ENCODE measurements at places on chromosomes 11 and 22.

- no peak for DNase-seq
These were observed 252.0 kb downstream of the AASDHPPT start for GRCh38 chr11:106329273-106330018.

- peak; percentile 41 for DNase-seq
These were observed 53.5 kb downstream of the ENTHD1 start for GRCh38 chr22:39839917-39840510.

DNA sequence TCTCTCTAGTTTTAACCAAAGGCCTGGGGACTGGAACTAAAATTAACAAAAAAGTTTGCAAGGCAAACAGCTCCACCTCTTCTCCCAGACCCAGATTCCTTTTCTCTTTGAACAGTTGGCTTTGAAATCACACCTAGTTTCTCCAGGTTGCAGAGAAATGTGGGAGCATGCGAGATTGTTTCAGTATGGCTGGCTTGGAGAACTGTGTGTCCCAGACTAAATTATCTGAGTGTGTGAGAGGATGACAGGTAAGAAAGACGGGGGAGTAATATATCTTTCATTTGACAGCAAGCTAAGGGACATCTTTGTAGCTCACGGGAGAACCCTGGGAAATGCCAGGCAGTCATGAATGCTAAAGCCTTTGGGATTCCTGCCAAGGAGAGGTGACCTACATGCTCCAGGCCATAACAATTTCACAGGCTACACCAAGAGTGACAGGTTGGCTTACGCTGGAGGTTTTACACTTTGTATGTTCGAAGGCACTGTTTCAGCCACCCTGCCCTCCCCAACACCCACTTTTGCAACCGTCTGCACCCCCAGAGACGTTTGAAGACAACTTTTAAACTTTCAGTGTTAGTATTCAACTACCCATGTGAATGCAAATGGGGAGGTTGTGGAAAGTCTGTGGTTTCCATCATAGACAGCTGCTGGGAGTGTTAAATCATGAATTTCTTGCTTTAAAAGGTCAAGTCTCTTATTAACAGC lies 109.3 kb upstream of the SNX19 start:
- no peak for DNase-seq

DNA sequence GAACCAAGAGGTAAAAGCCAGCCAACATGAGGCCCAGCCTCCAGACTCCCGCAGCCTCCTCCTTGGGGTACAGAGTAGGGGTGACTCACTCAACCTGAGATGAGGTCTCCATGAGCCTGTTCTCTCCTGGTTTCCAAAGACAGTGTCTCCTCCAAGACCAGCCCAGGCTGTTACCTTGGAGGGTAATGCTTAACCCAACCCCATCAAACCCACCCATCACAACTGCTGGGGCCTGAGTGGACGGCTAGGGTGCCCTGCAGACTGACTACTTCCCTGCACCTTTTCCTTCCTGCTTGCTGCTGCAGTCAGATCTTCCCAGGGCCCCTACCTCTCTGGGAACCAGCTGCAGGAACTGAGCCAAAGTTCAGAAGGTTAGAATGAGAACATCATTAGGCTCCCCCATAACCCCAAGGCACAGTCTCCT lies 5.1 kb upstream of the NOL12 start:
- DNase-seq: no peak

- no peak for DNase-seq
These were observed 34.6 kb downstream of the FLRT1 start for GRCh38 chr11:64070314-64070681.

- no peak for DNase-seq
These were observed 32.4 kb upstream of the TSKU start for GRCh38 chr11:76750746-76751145.

DNA sequence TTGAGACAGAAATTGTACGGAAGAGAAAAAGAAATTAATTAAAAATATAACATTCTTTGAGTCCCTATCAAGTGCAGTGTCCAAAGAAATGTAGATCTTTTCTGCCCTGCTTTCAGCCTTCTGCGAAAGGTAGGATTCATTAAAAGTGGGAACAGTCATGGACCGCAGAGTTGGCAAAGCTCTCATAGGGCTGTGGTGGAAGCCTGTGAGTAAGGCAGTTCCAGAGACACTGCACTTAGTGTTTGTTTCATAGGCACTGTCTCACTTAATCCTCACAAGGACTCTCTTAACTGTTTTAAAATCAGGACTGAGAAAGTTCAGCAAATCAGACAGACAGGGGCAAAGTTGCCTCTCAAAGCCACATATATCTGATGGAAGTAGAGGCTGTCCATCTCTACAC lies 5.5 kb downstream of the MRGPRX2 start:
- no peak for DNase-seq

DNA sequence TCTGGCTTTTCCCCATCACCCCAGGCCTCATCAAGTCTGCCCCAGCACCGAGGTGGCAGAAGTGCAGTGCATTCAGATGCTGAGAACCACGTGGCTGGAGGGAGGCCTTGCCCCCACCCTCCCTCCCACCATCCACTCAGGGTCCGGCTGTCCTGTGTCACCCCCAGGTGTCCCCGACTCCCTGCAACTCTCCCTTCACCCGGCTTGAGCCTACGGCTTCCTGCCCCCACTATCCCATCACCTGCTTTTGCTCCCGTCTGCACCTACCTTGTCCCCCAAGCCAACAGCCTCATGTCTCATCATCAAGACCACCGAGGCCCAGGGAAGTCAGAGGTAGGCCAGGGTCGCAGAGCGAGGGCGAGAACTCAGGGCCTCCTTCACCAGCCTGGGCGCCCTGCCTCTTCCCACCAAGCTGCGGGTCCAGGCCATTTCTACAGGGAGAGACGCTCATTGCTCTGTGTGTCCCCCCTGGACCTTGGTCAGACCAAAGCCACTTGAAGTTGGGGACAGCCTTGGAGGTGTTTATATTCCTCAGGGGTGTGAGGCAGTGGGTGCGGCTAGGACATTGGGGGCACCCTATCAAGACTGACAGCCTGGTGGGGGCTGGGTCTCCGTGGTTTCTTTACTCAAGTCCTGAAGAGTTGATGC lies 66.2 kb upstream of the CCND1 start:
- DNase-seq: no peak

- DNase-seq: no peak
These were observed 610.5 kb downstream of the BUD13 start for GRCh38 chr11:116162086-116162885.

DNA sequence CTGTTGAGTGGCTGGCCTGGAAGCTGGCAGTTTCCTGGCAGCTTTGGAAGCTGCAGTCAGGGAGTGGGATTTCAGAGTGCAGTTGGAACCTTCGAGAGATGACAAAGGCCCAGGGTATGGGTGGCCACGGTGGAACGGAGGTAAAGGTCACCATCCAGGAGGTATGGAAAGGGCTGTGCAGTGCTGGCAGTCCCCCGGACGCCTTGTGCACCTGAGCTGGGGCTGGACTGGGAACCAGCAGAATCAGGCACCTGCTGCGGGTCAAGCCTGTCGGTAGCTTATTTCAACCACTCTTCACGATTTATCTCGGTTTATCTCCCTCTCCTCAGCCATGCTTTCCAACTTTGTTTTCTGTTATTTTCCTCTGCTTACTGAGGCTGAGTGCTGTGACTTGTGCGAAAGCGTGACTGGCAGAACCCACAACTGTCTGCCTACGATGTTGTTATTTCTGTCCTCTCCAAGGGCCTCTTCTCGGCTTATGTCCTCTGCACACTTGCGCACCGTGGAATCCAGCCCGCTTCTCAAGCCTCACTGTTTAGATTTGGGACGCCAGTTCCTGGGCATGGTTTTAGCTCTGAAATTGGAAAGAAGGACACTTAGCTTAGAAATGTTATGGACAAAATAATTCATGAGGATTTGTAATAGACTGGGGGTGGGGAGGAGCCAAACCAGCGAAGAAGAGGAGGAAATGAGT lies 24.0 kb upstream of the ATXN10 start:
- DNase-seq: no peak

DNA sequence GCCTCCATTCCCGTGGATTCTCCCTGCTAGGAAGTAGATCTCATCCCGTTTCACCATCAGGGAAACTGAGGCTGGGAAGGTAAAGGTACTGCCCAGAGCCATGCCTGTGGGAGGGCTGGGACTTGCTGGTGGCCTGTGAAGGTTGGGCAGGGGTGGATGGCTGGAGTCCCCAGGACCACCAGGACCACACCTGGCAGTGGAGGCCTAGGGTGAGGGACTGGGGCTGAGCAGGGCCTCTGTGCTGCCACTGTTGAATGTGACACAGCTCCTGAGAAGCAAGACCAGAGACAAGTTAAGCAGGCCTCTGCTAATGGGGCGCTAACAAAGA lies 26.2 kb upstream of the PRODH start:
- DNase-seq: no peak

DNA sequence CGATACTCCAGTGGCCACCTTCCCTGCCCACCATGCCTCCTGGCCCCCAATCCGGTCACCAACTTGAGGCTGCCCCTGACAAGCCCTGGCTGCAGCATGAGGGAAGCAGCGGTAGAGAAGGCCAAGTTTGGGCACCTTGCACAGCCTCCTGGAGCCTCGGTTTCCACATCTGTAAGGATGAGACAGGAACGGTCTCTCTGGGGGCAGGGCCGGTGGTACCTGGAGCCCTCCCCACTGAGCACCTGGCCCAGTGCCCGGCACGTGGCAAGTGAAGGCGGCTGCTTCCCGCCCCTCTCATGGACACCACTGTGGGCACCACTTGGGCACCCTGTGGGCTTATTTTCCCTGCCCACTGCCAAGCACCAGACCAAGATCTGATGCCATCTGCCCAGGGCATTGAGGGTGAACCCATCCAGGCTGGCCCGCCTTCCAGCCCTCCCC lies 77.8 kb downstream of the CDKN1C start:
- DNase-seq: no peak

- no peak for DNase-seq
These were observed 174.1 kb downstream of the CSNK2A3 start for GRCh38 chr11:11178671-11179638.

GRCh38 chr11:569158-569885 lies 6.9 kb upstream of the PHRF1 start:
- no peak for DNase-seq

DNA sequence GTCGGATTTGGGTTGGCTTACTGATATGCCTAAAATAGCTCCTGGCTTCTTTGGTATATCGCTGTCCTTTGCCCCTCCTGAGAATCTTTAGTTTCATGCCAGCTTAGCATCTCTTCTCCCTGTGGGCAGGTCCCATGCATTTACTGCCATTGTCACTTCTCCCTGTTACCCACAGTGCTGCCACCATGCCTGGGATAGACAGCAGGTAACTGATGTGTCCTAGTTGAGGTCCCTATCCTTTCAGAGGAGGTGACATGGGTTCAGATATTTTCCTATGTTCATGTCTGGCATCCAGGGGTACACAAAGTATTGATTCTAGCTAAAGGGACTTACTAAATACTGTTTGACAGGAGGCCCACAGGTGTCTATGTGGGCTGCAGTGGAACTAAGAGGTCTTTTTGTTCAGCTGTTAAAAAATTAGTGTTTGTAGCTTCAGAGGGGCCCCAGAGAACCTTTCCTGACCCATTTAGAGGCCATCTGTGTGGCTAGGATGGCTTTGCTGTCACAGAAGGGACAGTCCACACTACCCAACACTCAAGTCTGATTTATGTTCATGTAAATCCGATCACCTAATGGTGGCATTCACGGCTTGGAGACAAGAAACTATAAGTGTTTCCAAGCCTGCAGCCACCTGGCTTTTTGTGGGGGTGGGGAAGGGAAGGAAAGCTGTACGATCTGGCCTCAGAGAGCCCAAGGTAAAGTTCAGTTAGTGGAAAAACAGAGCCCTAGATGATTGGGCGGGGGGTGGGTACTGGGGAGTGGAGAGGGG lies 8.5 kb downstream of the TIMP3 start:
- DNase-seq: no peak

DNA sequence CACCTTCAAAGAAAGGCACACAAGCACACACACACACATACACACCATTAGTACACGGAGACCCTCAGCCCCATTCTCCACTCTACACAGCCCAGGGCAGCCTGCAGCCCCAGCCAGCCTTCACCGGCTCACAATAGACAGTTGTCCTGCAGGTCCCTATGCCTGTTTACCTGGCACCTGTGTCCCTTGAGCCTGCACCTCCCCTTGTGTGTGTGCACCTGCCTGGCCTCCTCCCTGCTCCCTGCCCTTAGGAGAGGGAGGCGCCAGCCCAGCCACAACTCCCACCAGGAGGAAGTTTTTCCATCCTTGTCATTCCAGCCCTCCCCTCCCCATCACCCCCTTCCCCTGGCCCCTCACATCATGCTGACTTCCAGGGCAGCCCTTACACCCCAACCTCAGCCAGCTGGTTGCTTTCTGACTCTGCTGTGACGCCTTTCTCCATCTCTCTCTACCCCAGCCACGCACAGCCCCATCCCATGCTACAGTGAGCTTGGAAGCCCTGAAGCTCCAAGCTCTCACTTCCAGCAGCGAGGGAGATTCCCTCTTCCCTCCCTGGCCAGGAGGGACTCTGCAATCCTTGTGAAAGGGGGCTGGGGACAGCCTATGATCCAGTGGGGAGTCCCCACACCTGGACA lies 4.4 kb downstream of the AHNAK start:
- no peak for DNase-seq

DNA sequence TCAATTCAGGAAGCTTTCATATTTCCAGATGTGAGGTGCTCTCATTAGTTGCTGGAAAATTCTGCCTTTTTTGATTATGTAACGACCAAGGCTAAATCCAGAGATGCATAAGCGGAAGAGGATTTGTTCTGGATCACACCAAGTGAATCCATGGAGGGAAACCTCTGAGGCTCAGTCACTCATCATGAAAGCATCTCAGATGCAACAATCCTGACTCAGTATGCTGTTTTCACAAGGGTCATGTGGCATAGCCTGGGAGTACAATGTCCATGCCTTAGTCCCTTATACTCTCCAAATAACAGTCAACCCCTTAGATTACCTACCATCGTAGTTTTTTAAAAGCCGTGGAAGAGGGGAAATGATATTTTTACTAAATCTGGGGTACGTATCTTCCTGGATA lies 445.6 kb downstream of the NTM start:
- DNase-seq: no peak

DNA sequence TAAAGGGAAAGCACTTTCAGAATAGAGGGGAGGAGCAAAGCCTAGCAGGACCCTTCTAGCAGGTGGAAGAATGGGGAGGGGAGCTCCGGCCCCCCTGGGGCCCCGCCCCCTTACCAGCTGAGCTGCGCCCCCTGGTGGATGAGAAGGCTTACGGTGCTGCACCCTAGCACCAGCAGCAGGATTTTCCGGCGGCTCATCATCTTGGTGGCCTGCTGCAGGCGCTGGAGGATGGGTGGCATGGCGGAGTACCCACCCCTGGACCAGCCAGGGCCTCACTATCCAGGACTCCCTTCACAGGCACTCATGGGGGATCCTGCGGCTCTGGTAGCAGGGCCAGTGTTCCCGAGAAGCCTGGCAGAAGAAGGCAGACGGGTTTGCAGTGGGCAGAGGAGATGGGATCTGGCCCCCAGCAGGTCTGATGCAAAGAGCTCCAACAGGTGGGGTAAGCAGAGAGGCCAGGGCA lies 3.8 kb downstream of the GAL3ST3 start:
- peak; percentile 77 for DNase-seq

All from stimulated activated CD4-positive, alpha-beta T cell treated with anti-CD3 and anti-CD28 coated beads, Interleukin-2, amount 100 ng/mL, for 4 hours (primary cell).